ENCODE measurements at places on chromosomes 7 and 10.
A peak's percentile ranks its signal among the peaks of the same experiment; 100 is the strongest.

DNA sequence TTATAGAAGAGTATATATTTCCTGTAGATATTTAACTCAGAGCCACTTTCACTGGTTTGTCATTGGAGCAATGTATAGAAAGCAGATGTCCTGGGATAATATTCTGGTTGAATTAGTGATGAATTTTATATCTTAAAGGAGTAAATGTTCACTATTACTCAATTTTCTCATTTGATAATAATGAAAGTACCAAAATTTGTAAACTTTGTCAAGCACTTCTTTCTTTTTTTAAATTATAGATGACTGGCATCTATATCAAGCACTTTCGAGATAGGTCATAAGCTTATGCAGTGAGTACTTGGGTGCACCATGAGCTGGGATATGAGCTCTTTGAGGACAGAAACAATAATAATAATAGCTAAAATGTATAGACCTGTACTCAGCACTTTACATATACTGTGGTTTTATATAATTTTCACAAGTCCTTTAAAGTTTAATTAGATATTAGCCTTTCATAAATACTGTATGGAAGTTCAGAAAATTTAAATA is 11.3 kb downstream of the RSBN1L start:
- no peak for DNase-seq

DNA sequence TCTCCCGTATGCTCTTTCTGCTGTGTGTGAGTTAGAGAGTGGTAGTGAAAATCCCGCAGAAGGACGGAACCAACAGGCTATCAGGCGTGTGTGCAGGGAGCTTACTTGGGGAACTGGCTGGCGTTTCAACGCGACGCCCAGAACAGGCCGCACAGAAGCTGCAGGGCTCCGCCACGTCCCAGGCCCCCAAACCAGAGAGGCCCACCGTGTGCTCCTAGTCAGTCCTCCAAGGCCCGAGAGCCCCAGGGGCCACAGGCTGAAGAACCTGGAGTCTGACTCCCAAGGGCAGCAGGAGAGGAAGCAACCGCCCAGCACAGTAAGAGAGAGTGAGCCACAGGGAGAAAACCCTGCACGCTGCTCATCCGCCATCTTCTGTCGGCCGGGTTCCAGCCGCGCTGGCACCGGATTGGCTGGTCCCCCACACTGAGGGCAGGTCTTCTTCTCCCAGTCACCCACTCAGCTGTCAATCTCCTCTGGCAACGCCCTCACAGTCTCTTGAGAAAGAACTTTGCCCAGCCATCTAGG is 730.6 kb upstream of the VSTM2A start:
- DNase-seq, result no peak

DNA sequence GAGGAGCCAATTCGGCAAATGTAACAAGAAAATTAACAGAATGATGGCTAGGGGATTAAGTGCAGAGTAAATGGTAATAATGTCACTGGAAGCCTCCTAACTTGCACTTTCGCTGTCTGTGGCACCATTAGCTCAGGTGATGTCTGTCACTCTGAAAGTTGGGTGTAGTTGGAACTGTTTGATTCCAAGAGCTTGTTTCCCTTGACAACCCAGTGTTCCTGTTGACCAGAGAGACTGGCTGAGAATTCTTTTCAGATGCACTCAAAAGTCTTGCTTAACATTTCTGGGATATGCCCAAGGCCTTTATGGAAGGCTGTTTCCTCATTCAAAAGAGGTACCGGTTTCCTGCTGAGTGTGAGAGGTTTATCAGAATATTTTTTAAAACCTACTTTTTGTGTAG is 49.6 kb downstream of the PLPP4 start:
- DNase-seq, result no peak

DNA sequence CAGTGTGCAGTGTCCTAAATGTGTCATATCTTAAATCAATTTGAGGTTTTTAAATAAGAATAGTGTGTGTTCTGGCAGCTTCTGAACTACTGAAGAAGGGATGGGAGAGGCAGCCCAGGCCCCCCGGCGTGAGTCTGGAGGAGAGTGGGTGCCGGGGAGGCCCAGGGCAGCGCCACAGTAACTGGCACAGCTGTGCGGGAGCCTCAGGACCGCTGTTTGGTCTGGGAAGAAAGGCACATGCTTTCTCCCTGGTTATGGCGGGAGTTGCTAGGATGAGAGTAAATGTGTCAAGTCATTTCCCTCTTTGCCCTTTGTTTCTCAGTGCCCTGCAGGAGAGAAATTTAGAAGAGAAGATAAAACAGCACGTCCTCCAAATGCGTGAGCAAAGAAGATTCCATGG is 31.9 kb upstream of the PWWP2B start:
- DNase-seq, result no peak

- DNase-seq, result no peak
Observed at GRCh38 chr7:52917982-52918578, 117.4 kb upstream of the POM121L12 start.

DNA sequence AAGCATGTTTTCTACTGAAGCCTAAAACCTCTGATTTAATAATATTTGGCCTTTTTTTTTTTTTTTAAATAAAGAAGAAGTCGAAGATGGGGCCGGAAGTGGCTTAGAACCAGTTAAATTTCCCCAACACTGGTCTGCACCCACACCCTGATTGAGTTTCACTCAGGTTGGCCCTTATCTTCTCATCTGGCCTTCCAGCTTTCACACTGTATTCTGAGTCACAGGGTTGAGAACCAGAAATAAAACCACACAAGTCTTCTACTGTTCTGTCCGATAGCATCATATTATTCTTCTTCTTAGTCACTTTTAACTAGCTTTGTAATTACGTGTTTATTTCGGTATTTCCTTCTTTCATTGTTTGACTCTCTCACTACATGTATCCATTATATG is 9.9 kb downstream of the ZNF365 start:
- DNase-seq, result no peak

DNA sequence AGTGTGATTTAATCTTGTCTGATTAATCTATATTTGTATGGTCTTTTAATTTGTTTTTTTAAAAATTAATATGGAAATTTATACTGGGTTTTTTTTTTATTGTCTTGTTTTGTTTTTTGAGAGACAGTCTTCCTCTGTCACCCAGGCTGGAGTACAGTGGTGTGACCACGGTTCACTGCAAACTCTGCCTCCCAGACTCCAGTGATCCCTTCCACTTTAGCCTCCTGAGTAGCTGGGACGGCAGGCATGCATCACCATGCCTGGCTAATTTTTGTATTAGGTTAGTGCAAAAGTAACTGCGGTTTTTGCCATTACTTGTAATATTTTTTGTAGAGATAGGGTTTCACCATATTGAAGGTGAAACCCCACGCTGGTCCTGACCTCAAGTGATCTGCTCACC is 73.1 kb downstream of the TET1 start:
- DNase-seq, result no peak

- DNase-seq, result no peak
Observed at GRCh38 chr7:93933156-93933555, 11.6 kb downstream of the GNG11 start.

- no peak for DNase-seq
Observed at GRCh38 chr10:49167425-49168170, 20.6 kb downstream of the TMEM273 start.

GRCh38 chr7:134548877-134549276 is at the start of gene AKR1B15:
Gene AKR1B15, plus strand, starts transcription at chr7:134549110. Its CDS starts 15,510 bp downstream, at chr7:134564620.
- no peak for DNase-seq

DNA sequence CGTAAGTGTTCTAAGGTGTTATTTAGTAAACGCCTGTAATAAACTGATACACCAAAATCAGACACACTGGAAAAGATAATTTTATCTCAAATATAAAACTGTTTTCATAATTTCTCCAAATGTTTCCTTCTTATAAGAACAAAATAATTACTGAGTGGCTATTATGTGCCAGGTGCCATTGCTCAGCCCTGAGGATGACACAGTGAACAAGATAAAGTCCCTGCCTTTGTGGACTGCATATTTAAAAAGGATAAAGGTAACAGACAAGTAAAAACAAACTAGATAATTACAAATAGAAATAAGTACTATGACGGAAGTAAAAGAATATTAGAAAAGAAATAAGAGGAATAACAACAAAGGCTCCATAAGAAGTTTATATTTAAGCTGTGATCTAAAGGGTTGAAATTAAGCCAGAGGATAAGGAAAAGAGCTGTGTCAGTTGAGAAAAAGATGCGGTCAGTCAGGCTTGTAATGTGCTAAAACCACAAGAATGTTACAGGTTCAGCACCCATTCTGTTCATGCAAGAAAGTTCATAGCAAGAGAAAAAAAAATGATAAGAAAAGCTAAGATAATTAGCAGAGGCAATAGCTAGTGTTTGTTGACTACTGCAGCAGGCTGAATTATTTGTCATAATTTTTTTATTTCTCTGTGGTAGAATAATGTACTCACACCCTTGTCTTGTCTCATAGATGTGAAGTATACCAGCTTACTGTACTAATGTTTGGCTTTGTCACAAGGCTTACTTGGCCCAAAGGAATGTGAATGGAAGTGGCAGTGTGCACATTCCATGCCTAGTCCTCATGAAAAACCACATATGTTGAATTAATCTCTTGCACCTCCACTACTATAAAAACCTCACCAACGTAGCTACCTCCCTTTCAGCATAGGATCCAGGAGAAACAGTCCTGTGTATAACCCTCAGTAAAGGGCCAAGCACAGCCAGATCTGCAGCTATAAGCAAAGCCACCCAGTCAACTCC is 75.1 kb downstream of the CRPPA start:
- no peak for DNase-seq

DNA sequence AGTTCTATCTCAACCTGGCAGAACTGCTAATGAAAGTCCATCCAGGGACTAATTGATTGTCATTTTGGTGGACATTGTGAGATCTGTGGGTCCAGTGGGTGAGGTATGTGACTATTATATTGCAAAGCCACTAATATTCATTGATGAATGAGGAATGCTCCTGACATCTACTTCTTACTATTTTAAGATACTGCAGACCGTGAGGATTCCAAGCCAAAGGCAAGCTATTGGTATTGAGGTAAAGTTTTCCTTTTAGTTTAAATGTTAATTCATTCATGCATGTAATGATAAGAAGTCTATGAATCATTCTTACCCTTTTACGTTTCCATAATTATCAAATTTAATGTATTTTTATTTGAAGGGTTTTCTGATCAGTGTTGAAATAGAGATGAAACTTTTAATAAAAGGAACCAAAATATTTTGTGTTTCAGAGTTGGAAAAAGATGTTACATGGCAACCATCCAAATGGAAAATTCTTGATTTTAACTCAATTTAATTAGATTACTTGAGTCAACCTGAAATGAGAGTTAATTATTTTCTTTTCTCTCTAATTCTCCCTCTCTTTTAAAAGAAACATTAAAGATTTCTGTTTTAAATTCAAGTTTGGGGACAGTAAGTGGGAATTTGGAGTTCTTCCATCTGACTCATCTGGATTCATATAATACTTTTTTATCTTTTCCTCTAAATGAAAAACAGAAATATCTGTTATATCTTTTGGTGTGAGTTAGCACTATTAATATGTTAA is 39.6 kb downstream of the NUP205 start:
- no peak for DNase-seq

DNA sequence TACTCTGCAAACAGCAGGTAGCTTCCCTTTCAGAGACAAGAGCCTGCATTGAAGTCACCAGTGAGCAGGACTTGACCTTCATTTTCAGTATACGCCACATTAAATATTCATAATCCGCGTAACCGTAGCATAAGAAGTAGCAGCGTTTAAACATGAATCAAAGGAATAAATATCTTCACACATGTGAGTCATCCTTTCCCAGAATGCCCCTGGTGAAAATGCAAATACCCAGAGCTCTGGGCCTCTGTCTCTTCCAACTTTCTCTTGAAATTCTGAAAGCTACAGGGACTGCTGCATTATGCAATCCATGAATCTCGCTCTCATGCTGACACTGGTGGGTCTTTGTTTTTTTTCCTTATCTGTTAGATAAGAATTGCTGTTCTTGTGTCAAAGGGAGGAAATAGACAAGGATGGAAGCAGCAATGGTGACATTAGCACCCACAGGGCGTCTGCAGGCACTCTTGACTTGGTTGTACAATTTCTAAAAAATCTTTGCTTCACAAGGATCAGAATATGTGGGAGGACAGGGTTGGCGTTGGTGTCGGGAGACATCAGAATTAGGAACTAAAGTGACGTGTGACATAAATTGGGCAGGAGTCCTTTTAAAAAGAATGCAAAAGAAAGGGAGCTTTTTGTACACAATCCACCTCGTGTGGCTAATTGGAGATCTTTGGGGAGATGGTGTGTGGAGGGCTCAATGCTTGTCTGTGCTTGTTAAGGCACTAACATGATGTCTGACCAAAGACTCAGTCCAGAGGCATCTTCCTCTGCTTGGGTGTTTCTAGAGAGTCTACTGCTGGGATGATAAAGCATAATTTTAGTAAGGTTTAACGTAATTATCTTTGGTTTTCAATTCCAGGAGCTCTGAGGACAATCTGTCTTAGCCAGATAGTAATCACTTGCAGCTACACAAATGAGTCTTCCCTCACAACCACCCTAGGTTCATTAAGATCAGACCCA is 390.3 kb downstream of the KCNMA1 start:
- no peak for DNase-seq

- no peak for DNase-seq
Observed at GRCh38 chr10:71684356-71685173, 35.0 kb downstream of the C10orf105 start.

GRCh38 chr10:129277841-129278240 is 189.2 kb upstream of the MGMT start:
- no peak for DNase-seq

- peak; percentile 87 for DNase-seq
Observed at GRCh38 chr10:34815185-34816084, at the start of gene PARD3. Gene PARD3, minus strand, starts transcription at chr10:34815296. Its CDS starts 301 bp downstream, at chr10:34814995.

- DNase-seq, result no peak
Observed at GRCh38 chr7:17832242-17832641, 108.1 kb downstream of the SNX13 start.

GRCh38 chr7:46162609-46163008 is 241.5 kb upstream of the IGFBP3 start:
- no peak for DNase-seq

DNA sequence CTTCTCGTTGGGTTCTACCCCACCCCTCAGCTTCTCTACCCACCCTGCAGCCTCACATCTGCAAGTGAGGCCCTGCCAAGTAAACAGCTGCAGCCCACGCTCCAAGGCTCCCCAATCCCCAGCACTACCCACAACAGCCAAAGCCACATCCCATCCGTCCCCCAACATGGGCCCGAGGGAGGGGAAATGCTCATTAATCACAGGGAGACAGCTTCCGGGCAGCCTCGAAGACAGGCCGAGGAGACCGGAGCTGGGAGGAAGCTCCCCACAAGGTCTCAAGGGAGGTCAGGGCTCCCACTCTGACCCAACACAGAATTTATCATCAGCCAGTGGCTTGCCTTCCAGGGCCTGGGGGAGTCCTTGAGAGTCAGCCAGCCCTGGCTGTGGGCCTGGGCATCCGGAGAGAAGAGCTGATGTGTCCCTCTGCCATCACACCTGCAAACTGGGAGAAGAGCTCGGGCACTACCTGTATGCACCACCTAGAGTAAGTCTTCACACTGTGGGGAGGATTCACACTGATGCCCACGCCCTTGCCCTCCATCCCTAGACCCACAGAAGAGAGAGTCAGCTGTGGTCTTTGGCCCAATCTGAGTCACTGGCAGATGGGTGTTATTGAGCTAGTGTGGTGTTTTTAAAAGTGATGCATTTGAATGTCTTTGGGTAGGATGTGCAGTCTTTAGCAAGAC is 115.5 kb upstream of the ZMIZ1 start:
- DNase-seq, result peak; percentile 83

GRCh38 chr7:78179211-78179610 is 380.6 kb downstream of the PHTF2 start:
- DNase-seq, result no peak

All from left hindlimb (tissue), 1 donor.